ENCODE measurements at places on chromosomes 7 and 10. TPM values are rescaled to one million over a fixed set of nuclear protein-coding genes. Genes with fewer than 3 reads are reported as not detected.

The SPDYE2B gene
- polyA plus RNA-seq: not detected

The SLC25A40 gene
- polyA plus RNA-seq: 6.0 TPM

The TMEM229A gene
- polyA plus RNA-seq: not detected

The ADCYAP1R1 gene
- polyA plus RNA-seq: 0.71 TPM

The WNT2 gene
- polyA plus RNA-seq: 0.28 TPM

The PNLIPRP2 gene
- not detected for polyA plus RNA-seq

DNA sequence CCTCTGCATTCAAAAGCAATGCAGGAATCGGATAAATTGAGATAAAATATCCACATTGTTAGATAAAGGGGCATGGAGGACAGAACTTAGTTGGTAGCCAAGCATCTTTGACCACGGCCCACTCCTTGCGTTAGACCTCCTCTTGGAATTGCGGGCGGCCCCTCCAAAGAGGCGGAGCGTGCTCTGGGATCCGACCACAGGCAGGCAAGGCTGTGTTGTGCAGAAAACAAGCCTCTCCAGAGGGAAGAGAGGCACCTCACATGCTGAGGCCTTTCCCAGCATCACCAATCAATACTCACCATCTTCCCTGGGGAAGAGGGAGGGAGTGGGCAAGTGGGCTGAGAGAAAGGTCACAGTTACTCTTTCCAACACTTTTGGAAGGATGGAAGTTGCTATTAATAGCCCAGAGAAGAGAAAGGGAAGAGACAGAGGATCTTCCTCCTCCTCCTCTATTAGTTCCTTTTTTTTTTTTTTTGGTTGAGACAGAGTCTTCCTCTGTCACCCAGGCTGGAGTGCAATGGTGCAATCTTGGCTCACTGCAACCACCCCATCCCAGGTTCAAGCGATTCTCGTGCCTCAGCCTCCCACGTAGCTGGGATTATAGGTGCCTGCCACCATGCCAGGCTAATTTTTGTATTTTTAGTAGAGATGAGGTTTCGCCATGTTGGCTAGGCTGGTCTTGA lies 49.7 kb upstream of the NRF1 start:
- DNase-seq: no peak
- H3K4me3 ChIP-seq: no peak overlapping the region
- no peak overlapping the region for H3K27ac ChIP-seq

DNA sequence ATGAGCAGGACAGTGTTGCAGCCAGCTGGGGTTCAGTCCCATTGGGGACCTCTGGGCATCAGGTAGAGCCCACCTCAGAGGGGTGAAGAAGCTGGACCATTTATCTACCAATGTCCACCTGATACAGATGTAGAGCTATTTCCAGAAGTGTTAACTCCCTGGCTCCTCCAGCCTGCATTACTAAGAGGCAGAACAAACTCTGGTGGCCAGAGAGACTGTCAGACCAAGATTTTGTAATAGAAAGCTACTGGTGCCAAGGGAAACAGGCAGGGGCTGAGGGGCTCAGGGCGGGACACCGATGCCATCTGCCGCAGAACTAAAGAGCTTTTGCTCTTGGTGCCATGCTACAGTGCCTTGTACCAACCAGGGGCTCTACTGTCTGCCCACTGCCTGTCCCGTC lies 268.2 kb upstream of the HABP2 start:
- H3K36me3 ChIP-seq: no peaks in the 10 kb centered on the region
- no peaks in the 10 kb centered on the region for H3K4me1 ChIP-seq
- H3K4me3 ChIP-seq: no peak overlapping the region

GRCh38 chr10:62851442-62851841 lies 35.3 kb upstream of the EGR2 start:
- H3K4me3 ChIP-seq: no peak overlapping the region
- no peaks in the 10 kb centered on the region for H3K27me3 ChIP-seq
- H3K36me3 ChIP-seq: no peaks in the 10 kb centered on the region
- no peak for DNase-seq
- no peak overlapping the region for H3K27ac ChIP-seq
- H3K4me1 ChIP-seq: no peaks in the 10 kb centered on the region

DNA sequence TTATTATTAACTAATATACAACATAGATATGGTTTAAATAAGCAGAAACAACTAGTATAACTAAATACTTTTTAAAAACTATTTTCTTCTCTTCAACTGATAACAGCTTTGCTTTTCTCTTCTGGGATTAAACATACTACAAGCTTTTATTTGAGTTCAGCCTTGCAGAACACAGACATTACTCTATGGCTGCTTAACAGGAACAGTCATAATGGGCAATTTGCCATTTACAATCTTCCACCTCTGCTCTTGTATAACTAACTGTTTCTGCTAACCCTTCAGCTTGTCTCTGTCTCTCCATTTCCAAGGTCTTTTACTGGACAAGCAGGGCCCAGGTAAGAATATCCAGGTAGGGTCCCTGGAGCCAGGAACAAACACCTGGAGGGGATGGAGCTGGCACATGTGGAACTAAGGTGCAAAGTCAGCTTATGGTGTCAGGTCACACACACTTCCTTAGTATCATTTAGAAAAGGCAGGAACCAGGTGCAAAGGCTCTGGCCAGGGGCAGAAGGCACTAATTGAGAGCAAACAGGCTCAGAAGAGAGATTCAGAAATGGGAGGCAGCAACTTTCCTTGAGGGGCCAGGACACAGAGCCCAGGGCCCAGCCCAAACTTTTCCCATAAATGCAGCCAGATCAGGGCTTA lies 93.1 kb downstream of the STRA8 start:
- H3K4me1 ChIP-seq: no peaks in the 10 kb centered on the region
- H3K27me3 ChIP-seq: no peaks in the 10 kb centered on the region
- DNase-seq: no peak
- H3K27ac ChIP-seq: no peak overlapping the region
- no peaks in the 10 kb centered on the region for H3K36me3 ChIP-seq

GRCh38 chr7:28222636-28223035 lies 42.0 kb upstream of the JAZF1 start:
- no peak for DNase-seq
- H3K4me1 ChIP-seq: no peaks in the 10 kb centered on the region
- H3K36me3 ChIP-seq: no peaks in the 10 kb centered on the region
- no peak overlapping the region for H3K27ac ChIP-seq
- H3K4me3 ChIP-seq: no peak overlapping the region

DNA sequence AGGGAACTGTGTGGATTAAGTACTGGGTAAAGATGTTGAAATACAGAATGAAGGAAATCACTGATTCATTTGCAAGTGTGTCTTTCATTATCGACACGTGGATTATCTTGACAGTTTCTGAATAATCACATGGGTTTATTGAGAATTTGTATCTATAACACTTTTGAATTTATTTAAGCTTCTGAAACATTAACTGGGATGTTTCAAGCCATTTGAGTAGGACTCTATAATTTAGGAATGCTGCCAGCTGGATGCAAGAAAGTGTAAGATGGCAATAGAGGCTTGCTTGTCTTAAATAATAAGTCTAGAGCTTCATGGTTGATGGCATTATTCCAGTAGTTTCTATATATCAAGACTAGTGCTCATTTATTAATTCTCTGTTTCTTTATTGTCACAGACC lies 1100.7 kb upstream of the GHITM start:
- no peak for DNase-seq
- no peaks in the 10 kb centered on the region for H3K4me1 ChIP-seq
- H3K4me3 ChIP-seq: no peak overlapping the region
- no peaks in the 10 kb centered on the region for H3K27me3 ChIP-seq
- H3K36me3 ChIP-seq: no peaks in the 10 kb centered on the region

DNA sequence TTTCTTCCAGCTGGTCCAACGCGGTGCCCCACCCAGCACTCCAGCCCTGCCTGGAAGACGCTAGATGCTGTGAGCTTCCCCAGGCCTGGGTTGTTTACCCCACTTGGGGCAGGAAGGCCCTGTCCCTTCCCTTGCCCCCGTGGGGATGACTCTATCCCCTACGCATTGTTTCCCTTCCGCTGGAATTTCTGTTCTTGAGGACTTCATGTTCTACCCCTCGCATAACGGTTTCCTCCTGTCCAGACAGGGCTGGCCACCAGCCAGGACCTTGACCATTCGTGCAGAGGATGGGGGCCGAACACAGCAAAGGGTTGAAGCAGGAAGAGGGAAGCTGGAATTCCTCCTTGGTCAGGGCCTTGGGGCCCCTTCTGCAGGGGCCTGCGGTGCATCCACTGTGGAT lies 14.7 kb upstream of the SERPINE1 start:
- H3K4me3 ChIP-seq: no peak overlapping the region
- DNase-seq: peak; percentile 89
- peak overlapping the region; percentile 64 for H3K27ac ChIP-seq
- H3K36me3 ChIP-seq: no peaks in the 10 kb centered on the region

- no peaks in the 10 kb centered on the region for H3K27me3 ChIP-seq
- DNase-seq: no peak
- no peaks in the 10 kb centered on the region for H3K36me3 ChIP-seq
- no peaks in the 10 kb centered on the region for H3K4me1 ChIP-seq
- no peak overlapping the region for H3K4me3 ChIP-seq
Measured at GRCh38 chr7:134464496-134464895, 5.6 kb upstream of the AKR1B1 start.

DNA sequence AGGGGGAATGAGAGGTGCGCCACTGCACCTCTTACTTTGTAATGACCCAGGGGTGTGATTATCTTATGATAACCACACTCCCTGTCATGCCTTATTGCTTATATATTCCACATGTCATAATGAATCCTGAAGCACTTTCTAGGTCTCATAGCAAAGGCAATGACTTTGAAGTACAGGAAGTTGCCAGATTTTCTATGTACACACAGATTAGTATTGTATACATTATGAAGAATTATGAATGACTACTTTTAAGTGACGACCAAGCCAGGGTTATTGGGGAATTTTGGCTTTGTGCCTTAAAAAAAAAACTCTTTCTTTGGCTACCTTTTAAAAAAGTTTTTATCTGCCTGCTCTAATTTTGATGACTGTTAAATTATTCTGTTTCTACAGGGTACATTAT lies 269.6 kb downstream of the MDFIC start:
- H3K27ac ChIP-seq: no peak overlapping the region
- no peak for DNase-seq
- H3K36me3 ChIP-seq: no peaks in the 10 kb centered on the region

GRCh38 chr10:110455446-110455845 lies 42.3 kb upstream of the DUSP5 start:
- DNase-seq: no peak
- no peaks in the 10 kb centered on the region for H3K27me3 ChIP-seq
- H3K4me3 ChIP-seq: no peak overlapping the region

GRCh38 chr10:74439213-74439612 lies 288.2 kb downstream of the ADK start:
- no peak overlapping the region for H3K27ac ChIP-seq
- H3K27me3 ChIP-seq: no peaks in the 10 kb centered on the region
- no peaks in the 10 kb centered on the region for H3K36me3 ChIP-seq

GRCh38 chr10:69819716-69820506 lies 18.2 kb downstream of the COL13A1 start:
- no peak for DNase-seq
- H3K27ac ChIP-seq: no peak overlapping the region
- no peaks in the 10 kb centered on the region for H3K27me3 ChIP-seq

GRCh38 chr7:31408140-31408729 lies 67.7 kb upstream of the NEUROD6 start:
- no peaks in the 10 kb centered on the region for H3K27me3 ChIP-seq
- no peaks in the 10 kb centered on the region for H3K36me3 ChIP-seq
- H3K4me3 ChIP-seq: no peak overlapping the region
- H3K4me1 ChIP-seq: no peaks in the 10 kb centered on the region

DNA sequence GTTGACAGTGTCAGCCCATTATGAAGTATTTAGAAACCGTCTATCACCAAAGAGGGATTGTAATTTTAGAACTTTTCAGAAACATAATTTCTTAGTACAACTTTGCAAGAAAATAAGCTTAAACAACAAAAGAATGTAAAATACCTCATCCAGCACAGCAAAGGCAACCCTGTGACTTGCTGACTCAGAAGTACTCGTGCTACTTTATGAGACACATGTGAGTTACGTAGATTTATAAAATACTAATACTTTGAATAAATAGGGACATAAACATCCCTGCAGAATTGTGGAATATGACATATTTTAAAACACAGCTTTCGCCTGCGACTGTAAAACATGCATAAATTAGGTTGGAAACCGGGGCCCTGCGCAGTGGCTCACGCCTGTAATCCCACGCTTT lies 739.7 kb upstream of the ANKRD30A start:
- H3K27ac ChIP-seq: no peak overlapping the region
- no peaks in the 10 kb centered on the region for H3K36me3 ChIP-seq
- DNase-seq: no peak
- H3K4me3 ChIP-seq: no peak overlapping the region
- no peaks in the 10 kb centered on the region for H3K27me3 ChIP-seq
- H3K4me1 ChIP-seq: no peaks in the 10 kb centered on the region

DNA sequence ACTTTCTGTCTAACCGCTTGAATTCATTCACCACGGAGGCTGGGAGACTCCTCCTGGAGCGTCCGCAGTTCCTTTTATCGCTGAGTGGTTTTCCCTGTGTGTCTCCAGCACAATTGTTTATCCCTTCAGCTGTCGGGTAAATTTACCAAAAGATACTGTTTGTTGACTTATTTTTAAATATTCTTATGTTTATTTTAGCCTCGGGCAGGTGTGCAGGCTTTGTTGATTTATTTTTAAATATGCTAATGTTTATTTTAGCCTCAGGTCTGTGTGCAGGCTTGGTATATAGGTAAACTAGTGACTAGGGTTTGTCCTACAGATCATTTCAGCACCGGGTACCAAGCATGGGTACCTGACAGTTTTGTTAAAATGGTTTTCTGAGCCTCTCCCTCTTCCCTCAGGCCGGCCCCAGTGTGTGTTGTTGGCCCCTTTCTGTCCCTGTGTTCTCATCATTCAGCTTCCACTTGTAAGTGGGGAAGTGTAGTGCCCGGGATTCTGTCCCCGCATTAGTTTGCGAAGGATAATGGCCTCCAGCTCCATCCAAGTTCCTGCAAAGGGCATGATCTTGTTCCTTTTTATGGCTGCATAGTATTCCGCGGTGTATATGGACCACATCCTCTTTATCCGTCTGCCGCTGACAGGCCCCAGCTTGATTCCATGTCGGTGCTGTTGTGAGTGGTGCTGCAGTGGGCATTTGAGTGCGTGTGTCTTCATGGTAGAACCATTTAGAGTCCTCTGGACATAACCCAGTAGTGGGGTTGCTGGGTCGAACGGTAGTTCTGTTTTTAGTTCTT lies 5.3 kb downstream of the GET4 start:
- H3K36me3 ChIP-seq: no peaks in the 10 kb centered on the region
- H3K27me3 ChIP-seq: no peaks in the 10 kb centered on the region
- no peak overlapping the region for H3K27ac ChIP-seq
- H3K4me1 ChIP-seq: peaks cover 63% of the 10 kb centered on the region

DNA sequence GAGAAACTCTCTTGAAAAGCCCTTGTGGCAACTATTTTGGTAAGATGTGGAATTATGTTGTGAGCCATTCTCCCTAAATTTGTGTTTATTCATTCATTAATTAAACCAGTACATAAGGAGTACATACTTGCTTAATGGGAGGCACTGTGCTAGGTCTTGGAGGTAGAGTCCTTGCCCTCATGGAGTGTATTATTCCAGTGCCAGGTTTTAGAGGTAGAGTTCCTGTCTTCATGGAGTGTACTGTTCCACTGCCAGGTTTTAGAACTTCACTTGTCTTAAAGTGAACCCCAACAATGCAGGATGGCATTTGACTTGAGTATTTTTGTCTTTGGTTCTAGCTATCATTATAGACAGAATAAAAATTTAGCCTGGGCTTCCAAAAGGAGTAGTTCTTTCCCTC lies 8.8 kb downstream of the MXI1 start:
- H3K27me3 ChIP-seq: no peaks in the 10 kb centered on the region
- no peaks in the 10 kb centered on the region for H3K36me3 ChIP-seq
- no peak for DNase-seq
- no peak overlapping the region for H3K4me3 ChIP-seq
- no peak overlapping the region for H3K27ac ChIP-seq

Measured in heart left ventricle (tissue), 16 donors.